ENCODE measurements at places on chromosomes 12 and 14.

GRCh38 chr12:907413-908185 lies 41.9 kb downstream of the RAD52 start:
- DNase-seq, result no peak

DNA sequence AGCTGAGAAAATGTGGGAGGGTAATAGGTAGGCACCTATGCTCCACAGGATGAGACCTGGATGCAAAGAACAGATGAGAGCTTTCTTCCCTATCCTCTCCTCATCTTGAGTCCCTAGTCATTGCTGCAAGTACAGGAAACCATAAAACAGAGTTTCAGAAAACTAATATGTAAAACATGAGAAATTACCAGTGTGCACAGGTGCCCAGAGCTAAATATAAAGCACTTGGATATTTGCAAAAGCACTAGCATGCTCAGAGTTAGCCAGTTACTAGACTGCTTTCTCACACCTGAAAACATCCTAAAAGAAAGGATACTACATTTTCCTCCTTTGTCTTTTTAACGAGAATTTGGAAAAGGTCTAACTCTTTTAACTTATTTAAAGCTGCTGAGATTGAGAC lies 324.3 kb downstream of the DAD1 start:
- no peak for DNase-seq

GRCh38 chr12:10366875-10367274 lies 23.0 kb downstream of the KLRK1 start:
- no peak for DNase-seq

GRCh38 chr14:104768437-104769323 lies 15.7 kb downstream of the SIVA1 start:
- peak; percentile 50 for DNase-seq

- no peak for DNase-seq
Measured at GRCh38 chr14:98189944-98190343, 1082.1 kb downstream of the BCL11B start.

DNA sequence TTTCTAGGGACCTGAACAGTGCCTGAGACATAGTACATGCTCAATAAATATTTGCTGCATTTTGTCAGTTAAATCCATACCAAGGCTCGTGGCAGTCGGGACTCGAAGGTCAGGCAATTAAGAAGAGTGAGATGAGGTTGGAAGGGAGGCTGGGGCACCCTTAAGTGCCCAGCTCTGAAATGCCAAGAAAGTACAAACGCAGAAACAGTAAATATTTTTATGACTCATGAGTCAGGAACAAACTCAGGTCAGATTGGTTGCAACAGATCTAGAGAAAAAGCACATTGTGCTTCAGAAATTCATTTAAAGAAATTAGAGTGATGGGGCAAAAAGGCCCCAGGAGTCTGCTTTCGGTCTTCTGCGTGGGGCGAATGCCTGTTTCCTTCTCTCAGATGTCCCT lies 83.0 kb upstream of the FZD10 start:
- no peak for DNase-seq

DNA sequence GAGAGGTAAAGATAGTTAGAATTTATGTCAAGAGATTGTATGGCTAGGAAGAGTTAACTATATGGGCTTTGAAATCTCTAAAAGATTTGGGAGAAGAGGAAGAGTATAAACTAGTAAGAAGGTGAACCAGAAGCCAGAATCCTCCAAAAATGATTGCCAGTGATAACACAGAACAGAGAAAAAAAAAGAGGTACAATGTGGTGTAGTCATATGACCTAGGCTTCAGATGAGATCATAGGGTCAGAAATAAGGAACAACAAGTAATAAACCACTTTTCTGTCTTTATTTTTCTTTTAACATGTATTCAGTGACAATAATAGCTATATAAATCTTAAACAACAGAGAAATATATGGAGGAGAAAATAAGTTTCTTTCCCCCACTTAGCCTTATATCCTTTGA lies 2.0 kb upstream of the NECAP1 start:
- DNase-seq, result no peak

- peak; percentile 84 for DNase-seq
Measured at GRCh38 chr14:71651228-71651627, 281.0 kb upstream of the RGS6 start.

- no peak for DNase-seq
Measured at GRCh38 chr14:90560558-90560957, 163.7 kb downstream of the CALM1 start.

- DNase-seq, result no peak
Measured at GRCh38 chr12:62916632-62917425, 18.1 kb downstream of the PPM1H start.

DNA sequence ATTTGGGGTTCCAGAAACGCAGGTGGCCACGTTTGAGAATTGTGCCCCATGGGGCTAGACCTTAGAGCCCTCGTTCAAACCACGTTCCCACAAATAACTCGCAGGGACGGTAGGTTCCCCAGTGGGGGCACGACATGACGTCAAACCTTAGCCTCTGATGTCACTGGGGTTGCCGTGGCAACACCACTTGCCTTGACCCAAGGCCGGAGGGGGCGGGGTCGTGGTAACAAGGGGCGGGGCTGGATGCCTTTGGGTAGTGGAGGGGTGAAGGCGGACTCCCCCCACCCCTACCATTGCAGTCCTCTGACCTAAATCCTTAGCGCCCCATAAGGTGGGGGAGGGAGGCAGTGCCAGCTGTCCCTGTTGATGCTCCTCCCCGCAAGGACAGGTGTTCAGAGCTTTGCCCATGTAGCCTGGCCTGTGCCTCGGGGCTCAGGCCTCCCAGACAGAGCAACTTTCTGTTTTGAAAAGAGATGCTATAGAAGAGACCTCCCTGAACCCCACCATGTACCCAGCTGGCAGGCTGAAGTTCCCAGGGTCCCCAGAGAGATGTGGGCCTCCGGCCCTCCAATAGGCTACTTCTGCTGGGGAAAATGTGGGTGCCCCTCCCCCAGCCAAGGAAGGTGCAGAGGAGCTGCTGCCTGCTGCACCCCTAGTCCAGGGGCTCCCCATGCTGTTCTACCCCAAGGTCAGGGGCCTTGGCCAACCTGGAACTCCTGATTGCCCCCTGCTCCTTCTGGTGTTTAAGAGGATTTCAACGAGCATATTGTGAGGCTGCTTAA lies 1.9 kb downstream of the FAM222A start:
- DNase-seq, result no peak

Data from GM04504 (cell line).